HS-5 (cell line): ENCODE measurements at places on chromosomes 12 and 14.

GRCh38 chr12:101764051-101764792 is 25.0 kb upstream of the SYCP3 start:
- no peak for DNase-seq

- no peak for DNase-seq
Measured at GRCh38 chr12:59444932-59445331, 150.9 kb upstream of the SLC16A7 start.

GRCh38 chr14:24442240-24443052 is at the start of gene SDR39U1:
TSS of gene SDR39U1 (minus strand) at chr14:24442776. CDS start at chr14:24442769, 7 bp downstream.
- peak; percentile 95 for DNase-seq

DNA sequence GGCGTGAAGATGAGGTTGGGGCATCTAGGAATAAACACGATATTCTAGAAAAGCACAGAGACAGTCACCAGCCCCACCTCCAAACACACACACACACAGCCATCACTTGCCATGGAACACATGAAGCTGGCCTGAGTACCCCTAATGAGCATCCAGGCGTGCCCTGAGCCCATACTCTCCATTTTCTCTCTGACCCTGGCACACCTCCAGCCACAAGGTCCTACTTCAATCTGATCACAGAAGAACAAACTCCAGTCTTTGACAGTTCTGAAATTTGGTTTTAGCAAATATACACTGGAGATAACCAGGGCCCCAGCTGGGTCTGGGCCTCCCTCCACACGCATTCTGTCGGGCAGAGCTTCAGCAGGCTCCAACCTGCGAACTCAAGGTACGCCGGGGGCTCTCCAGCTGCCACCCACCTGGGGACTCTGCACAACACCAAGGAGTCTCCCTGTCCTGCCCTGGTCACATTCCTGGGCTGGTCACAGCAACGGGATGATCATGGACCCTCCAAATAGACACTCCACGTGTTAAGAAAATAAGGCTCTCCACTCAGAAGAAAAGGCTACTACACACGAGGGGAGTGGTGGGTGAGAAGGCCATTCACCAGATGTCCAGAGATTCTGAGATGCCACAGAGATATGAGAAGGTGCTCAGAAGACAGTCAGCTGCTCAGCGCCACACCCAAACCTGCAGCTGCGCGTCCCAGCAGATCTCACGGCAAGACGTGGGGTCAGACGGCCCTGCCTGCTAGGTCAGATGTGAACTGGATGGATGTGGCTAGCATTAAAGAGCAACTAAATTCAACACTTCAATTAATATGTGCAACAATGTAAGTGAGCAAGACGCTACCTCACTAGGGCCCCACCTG is 57.0 kb upstream of the PNMA1 start:
- DNase-seq, result no peak

DNA sequence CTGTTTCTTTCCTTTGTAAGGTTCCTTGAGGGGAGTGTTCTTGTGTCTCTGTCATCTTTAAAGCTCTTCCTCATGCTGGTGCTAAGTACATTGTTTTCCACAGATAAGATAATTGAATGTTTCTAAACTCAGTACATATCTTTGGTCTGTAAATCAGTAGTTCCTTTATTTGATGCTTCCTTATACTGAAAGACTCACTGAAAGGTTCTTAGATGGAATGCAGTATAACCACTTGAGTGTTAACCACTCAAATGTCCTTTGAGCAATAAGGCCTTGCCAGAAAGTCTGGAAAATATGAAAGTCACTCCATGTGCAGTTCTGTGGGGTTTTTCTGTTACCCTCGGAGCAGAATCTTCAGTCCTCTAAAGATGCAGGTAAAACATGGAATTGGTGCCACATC is 23.0 kb upstream of the RNU6-8 start:
- no peak for DNase-seq

- no peak for DNase-seq
Measured at GRCh38 chr14:73729556-73730265, 15.5 kb upstream of the PNMA1 start.

DNA sequence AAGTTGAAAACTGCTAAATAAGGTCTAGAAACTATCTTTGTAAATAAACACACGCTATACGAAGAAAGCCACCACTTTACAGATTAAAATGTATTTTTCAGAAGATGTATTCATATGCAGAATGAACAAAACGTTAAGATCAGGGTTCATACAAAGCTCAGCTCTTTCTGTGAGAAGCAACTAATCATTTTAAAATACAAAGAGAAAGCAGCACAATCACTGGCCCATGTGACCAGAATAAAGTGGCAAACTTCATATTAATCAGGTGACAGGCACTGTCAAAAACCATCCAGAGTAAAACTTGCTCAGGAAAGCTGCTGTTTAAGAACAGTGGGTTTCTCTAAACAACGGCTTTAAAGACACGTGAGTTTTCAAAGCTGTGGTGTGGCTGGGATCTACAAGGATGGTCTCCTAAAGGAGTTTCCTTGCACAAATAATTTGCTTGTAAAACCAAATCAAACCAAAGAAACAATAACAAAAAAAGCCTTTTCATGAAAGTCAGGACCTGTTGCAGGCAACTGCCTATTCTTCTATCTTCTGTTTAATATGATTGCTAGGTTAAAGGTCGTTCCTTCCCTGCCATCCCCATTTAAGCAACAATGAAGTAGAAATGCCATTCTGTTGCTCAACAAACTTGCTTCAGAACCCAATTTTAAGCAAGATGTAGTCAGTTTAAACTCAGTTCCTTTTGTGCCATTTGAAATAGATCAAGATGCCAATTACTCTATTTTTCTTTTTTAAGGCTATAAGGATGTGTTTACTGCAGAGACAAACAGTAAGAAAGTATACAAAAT is 22.3 kb downstream of the SEL1L start:
- no peak for DNase-seq

GRCh38 chr12:109822416-109822815 is 10.8 kb downstream of the TRPV4 start:
- DNase-seq, result no peak

DNA sequence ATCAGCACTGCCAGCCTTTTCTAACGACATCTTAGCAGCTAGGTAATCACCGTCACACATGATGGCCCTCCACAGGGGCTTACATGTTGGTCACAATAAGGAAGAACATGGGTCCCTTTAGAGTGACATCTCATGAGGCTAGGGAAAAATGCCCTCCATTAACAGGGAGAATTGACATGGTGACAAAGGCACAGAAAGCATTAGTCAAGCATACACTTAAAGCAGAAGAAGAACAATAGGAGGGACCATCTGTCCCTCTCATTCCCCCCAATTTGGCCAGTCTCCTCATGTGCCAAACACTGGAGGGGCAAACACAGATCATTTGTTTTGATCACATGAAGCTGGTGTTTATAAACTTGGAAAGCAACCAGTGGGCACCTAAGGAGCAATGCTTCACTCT is 78.0 kb downstream of the GRIP1 start:
- no peak for DNase-seq

DNA sequence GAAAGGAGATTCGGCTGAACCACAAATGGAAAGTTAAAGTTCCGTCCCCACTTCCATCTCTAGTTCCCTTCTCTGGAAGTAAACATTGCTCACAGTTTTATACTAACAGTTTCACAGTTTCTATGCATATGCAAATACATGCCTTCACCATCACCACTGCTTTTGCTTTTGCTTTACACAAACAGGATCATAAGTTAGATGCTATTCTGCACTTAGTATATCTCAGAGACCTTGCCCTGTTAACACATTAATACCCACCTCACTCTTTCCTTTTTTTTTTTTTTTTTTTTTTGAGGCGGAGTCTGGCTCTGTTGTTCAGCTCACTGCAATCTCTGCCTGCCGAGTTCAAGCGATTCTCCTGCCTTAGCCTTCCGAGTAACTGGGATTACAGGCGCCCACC is 890 bp downstream of the TEP1 start:
- DNase-seq, result no peak

GRCh38 chr12:45670346-45671065 is 59.0 kb upstream of the ARID2 start:
- no peak for DNase-seq

DNA sequence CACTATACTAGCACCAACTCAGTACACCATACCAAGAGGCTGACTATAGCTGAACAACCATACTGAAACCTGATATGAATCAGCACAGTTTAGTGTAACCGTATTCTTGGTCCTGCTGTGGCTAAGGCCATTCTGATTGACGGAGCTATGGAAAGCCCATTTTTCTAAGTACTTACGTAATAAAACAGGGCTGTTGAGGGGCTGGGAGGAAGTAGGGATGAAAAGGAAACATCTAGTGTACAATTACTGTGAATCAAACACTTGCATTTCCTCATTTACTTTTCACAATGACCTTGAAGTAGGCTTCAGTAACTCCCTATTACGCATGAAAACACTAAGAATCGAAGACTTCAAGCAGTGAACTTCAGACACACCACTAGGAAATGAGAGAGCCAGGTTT is 198.2 kb downstream of the BTG1 start:
- DNase-seq, result no peak

DNA sequence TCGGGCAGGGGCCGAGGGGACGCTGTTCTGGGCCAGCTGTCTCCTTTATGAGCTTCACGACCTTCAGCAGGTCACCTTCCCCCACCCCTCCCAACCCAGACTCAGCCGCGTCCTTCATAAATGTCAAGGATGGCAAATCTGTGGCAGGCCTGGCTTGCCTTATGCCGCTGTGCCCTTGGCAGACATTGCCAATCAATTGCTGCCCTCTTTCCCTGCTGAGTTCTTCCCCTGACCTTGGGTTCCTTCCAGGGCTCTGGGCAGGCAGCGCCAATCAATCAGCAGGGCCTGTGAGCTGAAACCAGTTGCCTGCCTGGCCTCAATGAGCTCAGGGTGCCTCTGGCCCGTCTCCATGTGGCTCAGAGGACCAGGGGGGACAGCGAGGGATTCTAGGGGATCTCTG is 7.7 kb downstream of the FAM222A start:
- DNase-seq, result no peak

GRCh38 chr14:102421411-102422057 is 58.8 kb downstream of the TECPR2 start:
- DNase-seq, result no peak

DNA sequence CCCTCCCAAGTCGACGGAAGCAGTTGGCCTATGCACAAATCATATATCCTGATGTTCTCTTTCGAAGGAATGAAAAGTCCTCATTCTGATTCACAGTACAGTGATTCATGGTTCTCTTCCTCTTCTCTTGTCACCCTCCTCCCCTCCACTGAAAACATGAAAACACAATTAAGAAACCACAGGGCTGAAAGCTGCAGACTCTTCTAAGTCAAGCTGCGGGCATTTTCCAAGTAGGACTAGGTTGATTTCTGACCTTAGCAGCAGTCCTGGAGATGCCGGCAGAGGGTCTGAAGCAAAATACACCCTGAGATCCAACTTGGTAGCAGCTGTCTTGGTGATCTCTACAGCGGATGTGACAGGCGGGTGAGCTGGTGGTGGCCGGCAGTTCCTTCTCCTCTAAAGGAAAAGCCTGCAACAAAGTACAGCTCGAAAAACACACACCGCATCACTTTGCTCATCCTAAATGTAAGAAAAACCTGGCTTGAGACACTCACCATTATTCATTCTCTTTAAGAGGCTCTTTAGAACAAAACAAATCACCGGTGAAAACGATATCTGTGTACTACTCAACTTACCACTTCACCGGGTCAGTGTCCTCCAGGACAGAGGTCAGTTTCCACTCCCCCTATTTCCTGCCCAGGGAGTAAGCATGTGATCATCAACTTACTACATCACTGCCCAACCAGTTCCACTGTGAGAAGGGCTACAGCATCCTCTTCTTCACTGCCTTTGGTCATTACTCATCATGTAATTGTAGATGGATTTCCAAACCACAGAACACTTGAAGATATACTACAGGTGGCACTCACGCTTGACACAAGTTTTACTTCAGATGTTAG is 6.0 kb downstream of the TMCC3 start:
- DNase-seq, result peak; percentile 86

DNA sequence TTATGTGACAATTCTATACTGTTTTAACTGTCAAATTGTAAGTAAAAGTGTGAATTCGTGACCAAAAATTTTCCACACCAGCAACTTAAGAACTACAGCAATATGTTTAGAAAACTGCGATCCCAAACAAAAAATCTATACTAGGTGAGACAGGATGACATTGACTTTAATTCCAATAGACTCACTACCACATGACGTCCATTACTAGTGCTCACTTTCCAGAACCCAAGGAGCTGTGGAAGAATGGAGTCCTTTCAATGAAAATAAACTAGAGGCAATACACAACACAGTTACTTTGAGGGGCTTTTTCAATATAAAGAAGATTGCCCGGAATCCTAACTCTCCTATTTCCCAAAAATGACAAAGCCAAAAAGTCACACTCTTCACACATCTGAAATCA is 1.4 kb downstream of the EPS8 start:
- DNase-seq, result no peak
